ENCODE measurements at places on chromosomes 3 and 15.

DNA sequence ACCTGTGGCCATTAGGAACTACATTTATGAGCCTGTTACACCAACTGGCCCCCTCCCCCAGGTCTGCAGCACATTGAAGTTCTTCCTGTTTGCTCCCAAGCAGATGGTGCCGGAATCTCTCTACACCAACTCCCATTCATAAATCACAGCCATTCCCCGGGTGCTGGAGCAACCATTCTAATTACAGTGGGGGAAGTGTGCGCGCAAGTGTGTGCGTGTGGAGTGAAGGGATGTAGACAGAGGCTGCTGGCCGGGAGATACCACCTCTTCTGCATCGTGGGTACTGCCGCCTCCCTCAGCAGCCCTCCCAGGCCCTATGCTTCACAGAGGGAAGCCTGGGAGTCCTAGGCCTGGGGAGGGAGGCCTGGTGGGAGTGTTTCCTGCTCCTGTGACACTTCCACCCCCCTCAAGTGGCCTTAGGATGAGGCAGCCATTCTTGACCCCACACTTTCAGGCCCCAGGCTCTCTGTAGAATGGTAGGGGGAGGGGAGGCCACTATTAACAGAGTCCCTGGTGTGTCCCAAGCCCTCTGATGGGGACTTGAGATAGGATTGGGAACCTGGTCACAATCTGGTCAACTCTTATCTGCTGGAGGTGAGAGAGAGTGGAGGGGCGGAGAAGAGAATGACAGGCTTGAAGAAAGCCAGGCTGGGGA is 69.1 kb downstream of the MAGEF1 start:
- no peak for DNase-seq

GRCh38 chr15:72112116-72112515 is 5.8 kb downstream of the MYO9A start:
- no peak for DNase-seq

DNA sequence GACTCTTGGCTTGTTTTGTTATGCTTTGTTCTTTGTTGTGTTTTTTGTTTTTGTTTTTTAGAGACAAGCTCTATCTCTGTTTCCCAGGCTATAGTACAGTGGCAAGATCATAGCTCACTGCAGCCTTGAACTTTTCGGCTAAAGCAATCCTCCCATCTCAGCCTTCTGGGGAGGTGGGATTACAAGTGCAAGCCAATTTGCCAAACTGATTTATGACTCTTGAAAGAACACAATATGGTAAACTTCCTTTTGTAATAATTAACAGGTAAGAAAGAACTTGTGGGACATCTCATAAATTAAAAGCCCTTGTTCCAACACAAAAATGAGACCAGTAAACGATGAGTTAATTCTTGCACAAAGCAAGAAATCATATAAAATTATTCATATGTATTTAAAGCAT is 476.3 kb downstream of the MAGI1 start:
- DNase-seq = no peak

GRCh38 chr15:25770031-25770430 is 93.1 kb downstream of the ATP10A start:
- no peak for DNase-seq

GRCh38 chr3:16816048-16816780 is 68.5 kb upstream of the PLCL2 start:
- no peak for DNase-seq

GRCh38 chr15:63277893-63278456 is 570 bp downstream of the APH1B start:
- DNase-seq = no peak

GRCh38 chr15:69824075-69824876 is 273.4 kb downstream of the TLE3 start:
- DNase-seq = no peak

GRCh38 chr3:117105686-117106085 is 396.1 kb downstream of the TUSC7 start:
- DNase-seq = no peak

GRCh38 chr3:59884409-59884808 is 834.6 kb upstream of the CFAP20DC start:
- DNase-seq = no peak

GRCh38 chr3:25724948-25725645 is 58.1 kb downstream of the NGLY1 start:
- no peak for DNase-seq

DNA sequence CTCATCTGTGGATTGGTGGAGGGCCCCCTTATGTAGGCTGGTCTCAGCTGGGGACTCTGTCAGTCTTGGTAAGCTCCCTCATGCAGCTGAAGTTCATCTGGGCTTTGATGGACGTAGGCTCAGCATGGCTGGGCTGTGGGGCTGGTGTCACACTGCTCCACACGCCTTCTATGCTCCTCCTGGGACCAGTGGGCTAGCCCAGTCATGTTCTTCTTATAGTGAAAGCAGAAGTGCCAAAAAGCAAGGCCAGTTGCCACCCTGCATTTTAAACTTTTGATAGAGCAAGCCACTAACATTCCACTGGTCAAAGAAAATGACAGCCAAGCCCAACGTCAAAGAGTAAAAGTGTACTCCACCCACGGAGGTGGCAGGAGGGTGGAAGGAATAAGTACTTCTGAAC is 165.5 kb downstream of the MEX3B start:
- no peak for DNase-seq

DNA sequence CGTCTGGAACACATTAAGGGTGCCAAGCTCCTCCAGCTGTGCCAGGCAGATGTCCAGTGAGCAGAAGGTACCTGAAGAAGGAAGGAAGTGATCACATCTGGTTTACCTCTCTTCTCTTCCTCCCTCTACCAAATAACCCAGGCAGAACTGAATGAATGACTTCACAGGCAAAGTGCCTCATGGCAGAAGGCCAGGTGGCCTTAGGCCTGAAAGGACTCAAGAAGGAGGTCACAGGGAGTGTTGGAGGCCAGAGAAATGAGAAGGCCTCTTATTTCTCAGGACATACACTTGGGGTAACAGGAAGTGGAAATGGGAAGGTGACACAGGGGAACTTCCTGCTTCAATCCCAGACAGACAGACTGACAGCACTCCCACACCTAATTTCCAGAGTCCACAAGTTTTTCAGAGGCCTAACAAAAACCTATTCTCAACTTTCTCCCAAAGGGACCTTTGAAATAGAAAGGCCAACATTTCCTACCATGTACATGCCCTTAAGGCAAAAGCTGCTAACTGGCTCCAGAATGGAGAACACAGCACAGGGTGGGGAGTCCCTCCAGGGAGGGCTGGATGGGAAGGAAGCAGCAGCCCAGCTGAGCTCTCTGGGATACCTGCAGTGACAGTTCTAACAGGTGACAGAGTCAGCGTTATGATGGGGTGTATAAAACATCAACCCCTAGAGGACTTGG is 17.6 kb upstream of the SIN3A start:
- no peak for DNase-seq

- no peak for DNase-seq
Measured at GRCh38 chr15:64430000-64430735, 30.2 kb upstream of the ZNF609 start.

DNA sequence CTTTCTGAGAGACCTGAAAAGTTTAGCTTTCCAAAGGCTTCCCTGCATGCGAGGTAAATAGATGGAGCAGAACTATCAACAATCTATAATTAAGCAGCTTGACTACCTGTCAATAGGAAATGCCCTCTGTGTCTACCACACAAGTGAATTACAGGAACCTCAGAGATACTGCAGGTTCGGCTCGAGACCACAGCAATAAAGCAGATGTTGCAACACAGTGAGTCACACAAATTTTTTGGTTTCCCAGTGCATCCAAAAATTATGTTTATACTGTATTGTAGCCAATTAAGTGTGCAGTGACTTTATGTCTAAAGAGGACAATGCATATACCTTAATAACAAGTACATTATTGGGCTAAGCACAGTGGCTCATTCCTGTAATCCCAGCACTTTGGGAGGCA is 252.0 kb downstream of the UBE2E2 start:
- DNase-seq = peak; percentile 59

GRCh38 chr3:188647237-188647636 is 493.3 kb downstream of the LPP start:
- DNase-seq = no peak

DNA sequence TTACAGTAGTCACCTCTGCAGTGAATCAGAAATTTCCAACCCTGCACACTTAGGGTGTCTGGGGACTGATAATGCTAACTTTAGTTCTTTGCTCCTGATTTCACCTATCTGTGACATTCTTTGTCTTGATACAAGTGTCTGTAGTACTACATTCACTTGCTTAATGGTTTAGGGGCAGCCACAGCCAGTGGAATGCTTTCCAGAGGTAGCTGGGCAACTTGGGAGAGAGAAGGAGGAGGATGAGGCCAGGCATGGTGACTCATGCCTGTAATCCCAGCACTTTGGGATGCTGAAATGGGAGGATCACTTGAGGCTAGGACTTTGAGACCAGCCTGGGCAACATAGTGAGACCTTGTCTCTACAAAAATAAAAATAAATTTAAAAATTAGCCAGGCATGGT is 8.5 kb downstream of the BAHD1 start:
- no peak for DNase-seq

GRCh38 chr15:62834686-62835329 is 207.7 kb upstream of the TPM1 start:
- no peak for DNase-seq

GRCh38 chr15:62726461-62726860 is 316.1 kb upstream of the TPM1 start:
- no peak for DNase-seq

DNA sequence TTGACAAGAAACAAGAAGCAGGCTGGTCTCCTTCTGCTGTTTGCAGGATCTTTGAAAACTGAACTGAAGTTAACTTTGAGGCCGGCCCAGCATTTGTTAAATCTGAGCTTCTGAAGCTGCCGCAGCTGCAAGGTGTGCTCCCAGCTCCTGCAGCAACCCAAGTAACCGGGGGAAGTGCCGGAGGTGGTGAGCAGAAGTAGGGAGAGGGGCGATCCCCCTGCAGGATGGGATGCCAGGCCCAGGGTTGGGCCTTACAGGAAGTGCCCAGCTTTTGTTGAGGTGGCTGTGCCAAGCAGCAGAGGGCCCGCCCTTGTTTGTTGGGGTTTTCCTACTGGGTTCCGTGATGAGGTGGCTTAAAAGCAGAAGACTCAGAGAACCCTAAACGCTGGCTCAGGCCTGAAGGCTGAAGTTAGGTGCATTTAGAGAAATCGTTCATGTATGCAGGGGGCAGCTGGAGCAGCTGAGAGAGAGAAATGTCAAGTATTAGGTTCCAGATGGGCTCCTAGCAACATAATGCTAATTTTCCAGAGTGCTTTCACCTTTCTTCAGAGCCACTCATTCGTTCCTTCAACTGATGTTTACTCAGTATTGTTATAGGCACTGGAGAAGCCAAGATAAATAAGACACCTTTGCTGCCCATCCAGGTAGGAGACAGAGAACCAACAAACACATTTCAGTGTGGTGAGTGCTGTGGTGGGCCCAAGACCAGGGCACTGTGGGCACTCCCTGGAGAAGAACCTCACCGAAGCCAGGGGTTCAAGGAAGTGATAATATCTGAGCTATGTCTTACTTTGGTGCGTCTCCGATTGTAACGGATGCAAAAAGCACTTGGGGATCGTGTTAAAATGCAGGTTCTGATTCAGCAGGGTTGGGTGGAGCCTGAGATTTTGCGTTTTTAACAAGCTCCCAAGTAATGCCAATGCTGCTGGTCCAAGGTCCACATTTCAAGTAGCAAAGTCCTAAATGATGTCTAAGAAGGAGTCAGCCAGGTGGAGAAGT is 42.2 kb upstream of the PLCL2 start:
- no peak for DNase-seq

DNA sequence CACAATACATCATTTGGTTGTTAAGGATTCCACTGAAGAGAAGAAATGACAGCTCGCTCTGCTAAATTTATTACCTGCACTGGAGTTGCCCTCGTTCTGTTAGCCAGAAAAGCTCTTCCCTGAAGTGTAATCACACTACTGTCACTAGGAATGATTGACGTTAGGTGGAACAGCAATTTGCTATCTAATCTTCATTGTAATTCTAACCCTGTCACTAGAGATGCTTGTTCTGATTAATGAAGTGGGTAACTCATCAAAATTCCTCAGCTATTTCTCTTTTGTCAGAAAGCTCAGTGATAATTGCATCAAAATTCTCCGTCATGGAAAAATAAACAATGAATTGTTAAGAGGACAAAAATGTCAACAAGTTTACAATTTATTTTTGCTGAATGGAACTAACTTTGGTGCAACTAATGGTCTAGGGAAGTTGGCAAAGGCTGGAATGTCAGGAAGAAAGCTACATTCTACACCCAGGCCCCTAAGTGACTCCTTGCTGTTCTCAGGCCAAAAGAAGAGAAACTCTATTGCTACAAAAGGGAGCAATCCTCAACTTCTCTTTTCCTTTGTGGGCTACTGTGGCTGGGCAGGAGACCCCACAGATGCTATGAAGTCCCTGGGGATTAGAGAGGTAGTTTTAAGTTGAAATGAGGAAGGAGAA is 34.1 kb downstream of the CCDC191 start:
- no peak for DNase-seq

DNA sequence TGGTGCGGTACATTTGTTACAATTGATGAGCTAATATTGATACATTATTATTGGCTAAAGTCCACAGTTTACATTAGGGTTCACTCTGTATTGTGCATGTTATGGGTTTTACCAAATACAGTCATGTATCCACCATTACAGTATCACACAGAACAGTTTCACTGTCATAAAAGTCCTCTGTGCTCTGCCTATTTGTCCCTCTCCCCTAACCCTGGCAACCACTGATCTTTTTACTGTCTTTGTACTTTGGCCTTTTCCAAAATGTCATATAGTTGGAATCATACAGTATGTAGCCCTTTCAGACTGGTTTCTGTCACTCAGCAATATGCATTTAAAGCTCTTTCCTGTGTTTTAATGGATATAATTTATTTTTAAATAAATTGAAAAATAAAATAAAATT is 83.1 kb upstream of the SLC4A7 start:
- DNase-seq = no peak

DNA sequence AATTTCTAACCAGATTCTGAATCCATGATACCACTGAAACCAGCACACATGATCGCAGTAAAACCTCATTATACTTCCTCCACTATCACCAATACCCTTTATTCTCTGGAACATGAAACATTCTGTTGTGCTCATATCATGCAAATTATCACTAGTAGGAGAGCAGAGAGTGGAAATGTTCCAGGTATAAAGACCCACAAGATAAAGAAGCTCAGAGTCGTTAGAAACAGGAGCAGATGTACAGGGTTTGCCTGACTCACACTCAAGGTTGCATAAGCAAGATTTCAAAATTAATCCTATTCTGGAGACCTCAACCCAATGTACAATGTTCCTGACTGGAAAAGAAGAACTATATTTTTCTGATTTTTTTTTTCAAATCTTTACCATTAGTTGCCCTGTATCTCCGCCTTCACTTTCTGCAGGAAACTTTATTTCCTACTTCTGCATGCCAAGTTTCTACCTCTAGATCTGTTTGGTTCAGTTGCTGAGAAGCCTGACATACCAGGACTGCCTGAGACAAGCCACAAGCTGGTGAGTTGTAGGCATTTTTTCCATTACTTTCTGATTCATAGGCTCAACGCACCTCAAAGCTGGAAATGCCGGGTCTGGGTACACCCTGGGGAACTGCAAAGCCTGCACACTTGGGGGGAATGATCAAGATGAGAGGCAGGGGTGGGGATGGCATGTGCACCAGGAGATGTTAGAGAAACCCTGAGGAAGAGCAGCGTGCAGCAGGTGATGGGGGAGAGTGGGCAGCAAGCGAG is at the start of gene CCR2:
TSS of gene CCR2 (plus strand) at position 465 of the 764 bp plus-strand sequence. CDS start 3,417 bp downstream, outside the sequence.
- no peak for DNase-seq

GRCh38 chr3:172658344-172659245 is 52.3 kb downstream of the NCEH1 start:
- peak; percentile 83 for DNase-seq

- DNase-seq = no peak
Measured at GRCh38 chr3:136802481-136802996, 16.4 kb upstream of the SLC35G2 start.

Data from HS-27A (cell line).